Left ventricle myocardium inferior (tissue), 1 donor: ENCODE measurements at places on chromosomes 7 and 10. TPM values are rescaled to one million over a fixed set of nuclear protein-coding genes. Genes with fewer than 3 reads are reported as not detected.
A peak's percentile ranks its signal among the peaks of the same experiment; 100 is the strongest.

PODXL gene
- 67.4 TPM for total RNA-seq

MNX1 gene
- total RNA-seq, result not detected

ECHDC3 gene
- total RNA-seq, result 88.5 TPM

PRTFDC1 gene
- total RNA-seq, result 1.5 TPM

MACC1 gene
- 0.03 TPM for total RNA-seq

GRCh38 chr10:6694447-6695140 lies 114.5 kb upstream of the PRKCQ start:
- no peaks in the 10 kb centered on the region for H3K36me3 ChIP-seq
- DNase-seq, result no peak
- no peak overlapping the region for H3K27ac ChIP-seq
- H3K27me3 ChIP-seq, result peaks cover 12% of the 10 kb centered on the region

DNA sequence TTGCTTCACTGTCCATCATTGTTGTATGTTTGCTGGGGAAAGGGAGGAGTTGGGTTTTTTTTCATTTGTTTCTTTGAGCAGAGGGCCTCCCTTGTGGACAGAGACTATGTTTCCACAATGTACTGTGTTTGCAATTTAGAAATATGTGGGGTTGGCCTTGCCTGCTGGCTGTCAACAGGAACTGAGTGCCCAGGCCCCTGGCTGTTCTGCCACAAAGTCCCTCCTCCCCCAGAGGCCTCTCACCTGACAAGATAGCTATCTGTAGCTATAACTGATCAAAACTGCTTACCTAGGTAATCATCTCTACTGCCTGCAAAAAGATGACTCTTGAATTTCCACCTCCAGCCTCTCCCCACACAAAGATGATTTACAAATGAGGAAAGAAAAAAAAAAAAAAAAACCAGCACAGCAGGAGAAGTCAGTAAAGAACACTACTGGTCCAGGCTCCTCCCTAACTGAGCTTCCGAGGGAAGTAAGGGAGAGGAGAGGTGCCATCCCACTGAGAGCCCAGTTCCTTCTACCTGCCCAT lies 121.8 kb downstream of the SGMS1 start:
- DNase-seq, result no peak
- no peak overlapping the region for H3K4me3 ChIP-seq
- H3K4me1 ChIP-seq, result peaks cover 58% of the 10 kb centered on the region
- H3K36me3 ChIP-seq, result no peaks in the 10 kb centered on the region
- H3K27ac ChIP-seq, result no peak overlapping the region
- no peaks in the 10 kb centered on the region for H3K27me3 ChIP-seq

- no peaks in the 10 kb centered on the region for H3K36me3 ChIP-seq
- no peak overlapping the region for H3K4me3 ChIP-seq
- no peak for DNase-seq
- no peak overlapping the region for H3K27ac ChIP-seq
Measured at GRCh38 chr7:102289057-102289456, 2.4 kb downstream of the SH2B2 start.

- DNase-seq, result no peak
- H3K4me1 ChIP-seq, result peaks cover 23% of the 10 kb centered on the region
- H3K27ac ChIP-seq, result peak overlapping the region; percentile 20
- no peaks in the 10 kb centered on the region for H3K36me3 ChIP-seq
- no peaks in the 10 kb centered on the region for H3K27me3 ChIP-seq
Measured at GRCh38 chr7:96637522-96637921, 72.1 kb downstream of the SEM1 start.

- no peaks in the 10 kb centered on the region for H3K27me3 ChIP-seq
- no peaks in the 10 kb centered on the region for H3K4me1 ChIP-seq
Measured at GRCh38 chr7:151945224-151945623, 11.0 kb upstream of the GALNTL5 start.

DNA sequence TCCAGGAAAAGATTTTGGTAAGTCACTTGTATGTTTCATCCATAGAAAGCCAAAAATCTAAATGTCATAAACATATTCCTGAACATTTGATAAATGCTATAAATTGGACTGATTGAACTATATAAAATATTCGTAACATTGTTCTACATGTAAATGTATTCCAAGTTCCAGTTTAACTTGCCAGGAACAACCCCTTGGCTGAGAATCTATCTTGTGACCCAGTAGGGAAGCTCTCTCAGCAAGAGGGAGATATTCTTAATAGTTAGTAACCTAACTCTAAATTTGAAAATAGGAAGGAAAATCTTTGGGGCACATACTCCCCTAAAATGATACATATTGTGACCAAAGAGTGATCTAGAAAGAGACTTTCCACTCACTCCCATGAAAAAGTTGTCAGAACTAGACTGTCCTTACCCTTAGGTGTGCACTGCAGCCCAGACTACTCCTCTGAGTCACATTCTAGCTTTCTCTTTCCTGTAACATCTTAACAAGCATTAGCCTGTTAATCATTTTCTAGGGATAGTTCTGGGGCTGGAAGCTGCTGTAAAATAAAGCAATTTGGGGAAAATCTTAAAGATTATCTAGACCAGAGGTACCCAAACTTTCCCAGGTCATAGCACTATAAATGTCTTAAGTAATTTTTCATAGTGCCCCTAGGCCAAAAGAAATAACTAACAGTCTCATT lies 73.7 kb upstream of the SKAP2 start:
- no peaks in the 10 kb centered on the region for H3K36me3 ChIP-seq
- no peak for DNase-seq
- no peaks in the 10 kb centered on the region for H3K4me1 ChIP-seq
- H3K27ac ChIP-seq, result no peak overlapping the region
- H3K4me3 ChIP-seq, result no peak overlapping the region

GRCh38 chr7:135333200-135333599 lies 99.6 kb downstream of the STRA8 start:
- no peak overlapping the region for H3K4me3 ChIP-seq
- H3K4me1 ChIP-seq, result no peaks in the 10 kb centered on the region
- no peaks in the 10 kb centered on the region for H3K27me3 ChIP-seq
- H3K36me3 ChIP-seq, result no peaks in the 10 kb centered on the region
- no peak overlapping the region for H3K27ac ChIP-seq

- H3K27me3 ChIP-seq, result no peaks in the 10 kb centered on the region
- peak overlapping the region; percentile 90 for H3K4me3 ChIP-seq
- peaks cover 44% of the 10 kb centered on the region for H3K4me1 ChIP-seq
- peak overlapping the region; percentile 61 for H3K27ac ChIP-seq
- peak; percentile 32 for DNase-seq
Measured at GRCh38 chr7:105876964-105877601, 684 bp upstream of the ATXN7L1 start.

- H3K4me3 ChIP-seq, result no peak overlapping the region
- no peaks in the 10 kb centered on the region for H3K4me1 ChIP-seq
- no peak for DNase-seq
- no peaks in the 10 kb centered on the region for H3K36me3 ChIP-seq
Measured at GRCh38 chr10:68242051-68242450, 10.1 kb upstream of the ATOH7 start.

- no peak overlapping the region for H3K4me3 ChIP-seq
- H3K27ac ChIP-seq, result no peak overlapping the region
- no peaks in the 10 kb centered on the region for H3K36me3 ChIP-seq
- H3K4me1 ChIP-seq, result peaks cover 24% of the 10 kb centered on the region
- no peaks in the 10 kb centered on the region for H3K27me3 ChIP-seq
Measured at GRCh38 chr10:43945908-43946307, 297.2 kb upstream of the ZNF32 start.

- no peak overlapping the region for H3K4me3 ChIP-seq
- no peak for DNase-seq
- no peak overlapping the region for H3K27ac ChIP-seq
- H3K4me1 ChIP-seq, result peaks cover 48% of the 10 kb centered on the region
- H3K36me3 ChIP-seq, result peaks cover 13% of the 10 kb centered on the region
- H3K27me3 ChIP-seq, result no peaks in the 10 kb centered on the region
Measured at GRCh38 chr7:124918662-124919061, 11.0 kb downstream of the POT1 start.

DNA sequence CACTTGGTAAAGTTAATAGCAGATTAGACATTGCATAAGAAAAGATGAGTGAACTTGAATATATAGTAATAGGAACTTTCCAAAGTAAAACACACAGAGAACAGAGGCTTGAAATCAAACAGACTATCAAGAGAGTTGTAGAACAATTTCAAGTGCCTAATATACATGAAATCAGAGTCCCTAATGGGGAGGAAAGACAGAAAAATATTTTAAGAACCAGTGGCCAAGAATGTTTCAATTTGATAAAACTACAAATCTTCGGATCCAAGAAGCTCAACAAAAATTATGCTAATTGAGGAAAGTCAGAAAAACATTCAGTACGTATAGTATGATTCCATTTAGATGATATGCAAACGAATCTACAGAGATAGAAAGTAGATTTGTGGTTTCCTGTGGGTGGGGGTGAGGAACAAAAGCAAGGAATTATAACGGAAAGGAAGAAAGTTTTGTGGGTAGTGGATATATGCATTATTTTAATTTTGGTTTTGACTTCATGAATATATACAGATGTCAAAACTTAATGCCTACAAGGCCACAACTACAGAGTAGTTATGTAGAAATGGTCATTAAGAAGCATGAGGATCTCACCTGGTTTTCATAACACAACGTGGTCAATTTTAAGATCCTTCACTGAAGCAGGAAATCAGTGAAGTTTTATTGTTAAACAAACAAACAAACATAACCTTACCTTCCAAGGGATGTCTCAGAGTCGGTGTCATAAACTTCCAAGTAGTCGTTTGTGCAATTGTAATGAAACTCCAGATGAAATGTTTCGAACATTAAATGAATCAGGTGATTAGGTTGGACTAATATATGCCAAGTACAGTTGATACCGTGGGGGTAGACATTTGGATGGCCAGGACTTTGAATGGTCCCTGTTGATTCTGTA lies 62.0 kb downstream of the CUBN start:
- no peaks in the 10 kb centered on the region for H3K36me3 ChIP-seq
- DNase-seq, result no peak
- H3K27ac ChIP-seq, result no peak overlapping the region
- no peak overlapping the region for H3K4me3 ChIP-seq
- H3K4me1 ChIP-seq, result peaks cover 10% of the 10 kb centered on the region

DNA sequence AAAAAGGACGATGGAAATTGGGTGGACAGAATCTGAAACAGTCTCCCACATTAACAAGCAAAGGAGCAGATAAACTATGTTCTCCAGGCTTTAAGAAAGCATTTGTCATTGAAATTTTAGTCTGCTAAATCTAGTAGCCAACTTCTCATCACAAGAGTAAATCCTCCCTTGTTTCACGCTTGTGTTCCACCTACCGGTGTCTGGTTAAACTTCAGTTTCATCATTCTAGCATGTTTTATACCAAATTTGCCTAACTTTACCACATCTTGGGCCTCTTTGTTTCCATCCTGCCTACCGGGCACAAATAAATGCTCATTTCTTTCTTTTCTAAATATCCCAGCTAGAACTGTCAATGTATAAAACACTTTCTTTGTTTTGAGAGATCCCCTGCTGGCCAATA lies 5.8 kb downstream of the LIPA start:
- DNase-seq, result no peak
- no peak overlapping the region for H3K27ac ChIP-seq
- H3K4me1 ChIP-seq, result peaks cover 31% of the 10 kb centered on the region
- no peaks in the 10 kb centered on the region for H3K27me3 ChIP-seq

DNA sequence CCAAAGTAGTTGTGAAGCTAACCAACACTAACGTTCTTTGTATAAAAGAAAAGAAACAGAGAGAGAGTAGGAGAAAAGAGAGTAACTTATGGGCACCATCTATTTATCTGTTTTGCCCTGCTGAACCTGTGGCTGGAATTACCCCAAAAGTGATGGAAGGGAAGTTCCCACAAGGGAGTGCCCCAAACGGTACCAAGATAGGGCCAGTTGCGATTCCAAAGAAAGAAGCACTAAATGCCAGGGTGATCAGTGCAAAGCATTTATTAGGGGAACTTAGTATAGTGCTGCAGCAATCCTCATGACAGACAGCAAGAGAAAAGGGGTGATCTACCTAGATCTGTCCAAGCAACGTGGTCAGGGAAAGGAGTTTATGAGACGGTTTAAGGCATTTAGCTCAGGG lies 190.2 kb downstream of the SORCS3 start:
- no peak for DNase-seq
- H3K27ac ChIP-seq, result no peak overlapping the region
- no peaks in the 10 kb centered on the region for H3K36me3 ChIP-seq
- H3K4me3 ChIP-seq, result no peak overlapping the region

GRCh38 chr7:77393261-77393660 lies 22.9 kb downstream of the GSAP start:
- H3K4me3 ChIP-seq, result no peak overlapping the region
- no peak for DNase-seq
- H3K36me3 ChIP-seq, result peaks cover 19% of the 10 kb centered on the region

DNA sequence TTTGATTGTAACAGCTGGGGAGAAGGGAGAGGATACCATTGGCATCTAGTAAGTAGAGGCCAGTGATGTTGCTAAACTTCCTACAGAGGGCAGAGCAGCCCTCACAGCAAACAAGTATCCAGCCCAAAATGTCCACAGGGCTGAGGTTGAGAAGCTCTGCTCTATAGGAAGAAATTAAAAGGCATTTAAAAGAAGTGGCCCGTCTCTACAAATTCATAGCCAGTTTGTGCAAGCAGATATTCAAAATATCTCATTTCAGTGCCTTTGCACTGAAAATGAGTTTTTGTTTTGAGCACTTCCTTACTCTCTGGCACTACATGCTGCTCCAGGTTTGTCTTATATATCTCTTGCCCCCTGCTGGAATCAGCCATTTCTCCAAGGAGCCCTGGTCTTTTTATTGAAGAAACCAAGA lies 330.0 kb downstream of the BBS9 start:
- H3K36me3 ChIP-seq, result no peaks in the 10 kb centered on the region
- H3K4me3 ChIP-seq, result no peak overlapping the region
- H3K27me3 ChIP-seq, result no peaks in the 10 kb centered on the region
- H3K27ac ChIP-seq, result no peak overlapping the region
- no peak for DNase-seq

DNA sequence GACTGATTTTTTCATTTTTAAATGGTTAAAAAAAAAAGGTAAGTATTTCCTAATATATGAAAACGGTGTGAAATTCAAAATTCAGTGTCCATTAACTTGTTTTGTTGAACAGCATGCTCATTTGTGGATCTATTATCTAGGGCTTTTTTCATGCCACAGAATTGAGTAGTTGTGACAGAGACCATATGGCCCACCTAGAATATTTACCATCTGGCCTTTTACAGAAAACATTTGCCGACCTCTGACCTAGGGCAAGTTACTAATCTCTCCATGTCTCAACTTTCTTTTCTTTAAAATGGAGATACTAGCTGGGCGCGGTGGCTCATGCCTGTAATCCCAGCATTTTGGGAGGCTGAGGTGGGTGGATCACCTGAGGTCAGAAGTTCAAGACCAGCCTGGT lies 41.3 kb downstream of the GRK5 start:
- H3K36me3 ChIP-seq, result no peaks in the 10 kb centered on the region
- H3K27me3 ChIP-seq, result no peaks in the 10 kb centered on the region
- no peak overlapping the region for H3K4me3 ChIP-seq
- peaks cover 77% of the 10 kb centered on the region for H3K4me1 ChIP-seq

DNA sequence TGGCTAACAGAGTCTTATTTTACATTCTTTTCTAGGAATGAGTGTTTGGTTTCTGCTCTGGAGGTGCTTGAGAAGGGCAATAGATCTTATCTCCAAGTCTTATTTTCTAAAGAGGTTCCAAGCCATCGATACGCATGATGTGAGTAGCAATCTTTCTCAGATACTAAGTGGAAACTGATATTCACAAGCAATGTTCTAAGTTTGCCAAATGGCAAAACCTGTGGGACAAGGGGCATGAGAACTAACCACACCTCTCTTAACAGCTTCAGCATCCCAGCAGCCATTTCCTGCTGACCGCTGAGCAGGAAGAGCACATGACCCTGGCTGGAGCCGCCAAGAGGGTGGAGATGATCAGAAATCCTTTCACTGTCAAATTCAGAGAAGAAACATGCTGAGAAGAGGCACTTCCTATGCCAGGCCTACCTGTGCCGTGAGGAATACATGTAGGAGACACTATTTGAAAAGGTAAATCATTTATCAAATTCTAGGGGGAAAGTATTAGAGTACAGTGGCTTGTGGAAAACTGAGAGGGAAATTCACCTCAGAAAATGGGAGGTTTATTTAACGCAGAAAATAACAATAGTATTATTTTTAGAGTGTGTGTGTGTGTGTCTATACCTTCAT lies 35.2 kb downstream of the CCDC71L start:
- no peaks in the 10 kb centered on the region for H3K36me3 ChIP-seq
- DNase-seq, result no peak
- H3K27me3 ChIP-seq, result no peaks in the 10 kb centered on the region
- peak overlapping the region; percentile 51 for H3K27ac ChIP-seq
